D341Med (cell line): ENCODE measurements at places on chromosomes 2 and 18.

- peak; percentile 50 for DNase-seq
Observed at GRCh38 chr2:223101340-223102039, 49.5 kb downstream of the KCNE4 start.

DNA sequence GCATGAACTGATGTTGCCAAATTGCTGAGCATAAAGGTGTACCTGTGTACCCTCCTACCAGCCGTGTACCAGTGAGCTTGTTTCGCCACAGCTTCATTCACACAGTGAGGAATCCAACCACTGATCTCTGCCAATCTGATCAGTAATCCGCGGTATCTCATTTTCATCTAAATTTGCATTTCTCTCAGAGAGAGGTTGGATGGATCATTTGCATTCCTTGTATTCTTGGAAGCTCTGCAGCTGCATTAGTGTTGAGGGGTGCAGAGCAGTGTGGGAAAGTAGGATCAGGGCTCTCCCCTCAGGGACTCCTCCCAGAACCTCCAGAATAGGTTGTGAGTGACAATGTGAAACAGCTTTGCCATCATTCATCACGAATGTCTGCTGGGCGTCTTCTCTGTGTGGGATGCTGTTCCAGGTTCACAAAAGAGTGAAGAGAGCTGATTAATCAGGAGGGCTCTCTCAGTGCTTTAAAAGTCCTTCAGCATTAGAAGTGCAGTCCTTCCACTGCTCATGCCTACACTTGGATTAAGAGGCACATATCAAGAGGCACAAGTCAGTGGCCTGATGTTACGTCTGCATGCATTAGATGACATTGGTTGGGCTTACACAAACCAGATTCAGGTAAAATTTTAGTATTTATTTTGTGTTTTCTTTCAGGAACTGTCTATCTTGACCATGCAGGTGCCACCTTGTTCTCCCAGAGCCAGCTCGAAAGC lies 7.5 kb downstream of the MOCOS start:
- no peak for DNase-seq

DNA sequence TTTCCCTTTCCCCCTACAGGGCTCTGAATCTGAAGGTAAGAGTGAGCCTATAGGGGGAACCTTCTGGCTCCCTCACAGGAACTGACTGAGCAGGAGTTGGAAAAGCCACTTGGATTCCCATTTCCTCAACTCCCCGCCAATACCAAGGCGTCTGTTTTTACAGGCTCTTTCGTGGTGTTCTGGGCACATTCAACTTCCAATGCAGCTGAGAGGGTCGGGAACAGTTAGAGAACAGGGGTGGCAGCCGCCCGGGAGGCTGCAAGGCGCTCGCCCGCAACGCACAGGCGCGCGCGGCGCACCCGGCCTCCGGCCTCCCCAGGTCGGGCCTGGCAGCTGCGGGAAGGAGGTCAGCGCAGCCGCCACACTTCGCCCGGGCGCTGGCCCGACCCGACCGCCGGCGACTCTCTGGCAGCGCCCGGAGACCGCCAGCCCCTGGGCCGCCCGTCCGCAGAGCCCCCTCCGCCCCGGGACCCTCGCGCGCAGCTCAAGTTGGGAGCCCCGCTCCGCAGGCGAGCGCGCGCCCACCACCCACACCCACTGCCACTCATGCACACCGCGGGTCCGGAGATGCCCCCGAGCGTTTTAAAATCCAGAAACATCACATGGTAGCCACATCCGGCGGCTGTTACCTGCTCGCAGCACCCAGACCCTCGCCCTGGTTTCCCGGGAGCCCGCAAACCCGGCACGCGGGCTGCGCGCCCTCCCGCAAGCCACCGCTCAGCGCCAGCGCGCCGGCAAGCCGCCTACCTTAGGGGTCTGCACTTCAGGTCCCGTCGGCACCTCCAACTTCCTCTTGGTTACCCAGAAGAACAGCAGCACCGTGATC lies 816 bp downstream of the GALNT14 start:
- DNase-seq, result peak; percentile 65

DNA sequence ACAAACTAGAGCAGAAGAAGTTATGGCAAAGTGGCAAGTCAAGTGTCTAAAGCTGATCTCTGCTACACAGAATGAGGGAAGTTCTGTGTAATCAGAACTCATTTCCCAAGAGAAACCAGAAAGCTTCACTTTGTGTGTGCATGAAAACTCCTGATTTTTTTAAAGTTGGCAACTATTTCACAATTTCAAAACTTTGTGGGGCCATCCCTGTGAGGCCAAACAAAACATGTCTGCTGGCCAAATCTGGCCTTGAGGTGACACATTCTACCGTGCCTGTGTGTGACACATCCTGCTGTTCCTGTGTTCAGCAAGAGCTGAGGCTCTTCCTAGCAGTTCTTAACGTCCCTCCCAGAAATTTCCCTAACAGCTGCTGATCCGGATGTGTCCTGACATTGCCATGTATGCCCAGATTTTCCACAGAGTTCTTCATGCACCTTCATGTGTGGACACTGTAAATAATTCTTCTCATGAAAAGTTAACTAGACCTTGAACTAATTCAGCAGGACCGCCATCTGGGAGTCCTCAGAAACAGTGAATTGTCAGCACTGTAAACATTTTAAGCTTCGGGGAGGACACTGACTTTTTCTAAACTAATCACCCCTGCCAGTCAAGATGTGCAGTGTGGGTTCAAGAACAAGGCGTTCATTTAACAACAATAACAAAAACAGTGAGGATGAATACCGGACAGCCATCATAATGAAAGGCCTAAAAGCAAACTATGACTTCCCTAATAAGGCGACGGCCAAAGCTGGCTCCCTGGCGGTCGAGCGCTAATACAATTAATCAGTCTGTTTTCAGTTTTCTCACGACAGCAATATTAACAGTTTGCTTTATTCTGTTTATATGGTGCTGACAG lies 99.0 kb downstream of the PLEKHM3 start:
- no peak for DNase-seq

DNA sequence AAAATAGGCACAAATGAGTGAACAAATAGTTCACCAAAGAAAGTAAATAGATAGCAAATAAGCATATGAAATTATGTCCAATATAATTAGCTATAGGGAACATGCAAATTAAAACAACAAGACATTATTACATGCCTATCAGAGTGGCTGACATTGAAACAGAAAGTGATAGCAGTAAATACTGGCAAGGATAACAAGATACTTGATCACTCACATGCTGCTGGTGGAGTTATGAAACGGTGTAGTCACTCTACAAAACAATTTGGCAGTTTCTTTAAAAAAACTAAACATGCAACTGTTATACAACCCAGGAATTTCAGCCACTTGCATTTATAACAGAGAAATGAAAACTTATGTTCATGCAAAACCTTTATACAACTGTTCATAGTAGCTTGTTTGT lies 439.2 kb upstream of the ACVR2A start:
- no peak for DNase-seq

GRCh38 chr2:210198326-210198725 lies 26.9 kb downstream of the ACADL start:
- no peak for DNase-seq

GRCh38 chr2:65396348-65397026 lies 35.9 kb downstream of the SPRED2 start:
- DNase-seq, result no peak

- DNase-seq, result no peak
Observed at GRCh38 chr18:74803117-74803516, 205.4 kb downstream of the ZNF407 start.

GRCh38 chr18:26618135-26618534 lies 69.8 kb upstream of the KCTD1 start:
- DNase-seq, result no peak

DNA sequence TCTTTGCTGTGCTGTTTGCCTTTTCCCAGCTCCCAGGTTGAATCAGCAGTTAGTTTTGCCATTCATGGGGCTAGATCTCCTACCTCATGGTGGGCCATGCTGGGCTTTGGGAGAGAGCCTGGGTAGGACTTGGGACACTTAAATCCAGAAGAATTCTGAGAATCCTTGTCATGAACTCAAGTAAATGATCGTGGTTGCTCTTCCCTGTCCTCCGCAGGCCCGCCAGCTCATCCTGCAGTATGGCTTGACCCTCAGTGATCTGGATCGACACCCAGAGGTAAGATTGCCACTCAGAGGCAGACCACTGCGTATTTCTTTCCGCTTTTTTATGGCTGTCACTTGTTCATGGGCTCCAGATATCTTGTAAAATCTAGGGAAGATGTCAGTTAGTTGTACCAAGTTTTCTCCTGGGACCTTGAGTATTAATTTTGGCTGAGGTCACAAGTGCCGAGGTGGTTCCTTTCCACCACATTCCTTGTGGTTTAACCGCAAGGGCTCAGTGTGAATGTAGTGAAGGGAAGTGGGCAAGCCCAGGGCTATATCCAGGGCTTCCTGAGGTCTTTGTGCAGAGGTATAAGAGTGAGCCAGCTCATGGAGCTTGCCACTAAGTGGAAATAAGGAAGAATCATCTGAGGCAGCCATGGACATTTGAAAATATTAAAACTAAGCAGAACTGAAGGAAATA lies 37.7 kb downstream of the RPIA start:
- DNase-seq, result no peak

- DNase-seq, result no peak
Observed at GRCh38 chr2:27445155-27445554, 3.0 kb downstream of the KRTCAP3 start.

- peak; percentile 38 for DNase-seq
Observed at GRCh38 chr18:76441002-76441667, 53.9 kb downstream of the ZNF516 start.

- DNase-seq, result no peak
Observed at GRCh38 chr2:6368281-6368680, 497.4 kb downstream of the CMPK2 start.

GRCh38 chr2:16190446-16191270 lies 250.3 kb downstream of the MYCN start:
- DNase-seq, result no peak

DNA sequence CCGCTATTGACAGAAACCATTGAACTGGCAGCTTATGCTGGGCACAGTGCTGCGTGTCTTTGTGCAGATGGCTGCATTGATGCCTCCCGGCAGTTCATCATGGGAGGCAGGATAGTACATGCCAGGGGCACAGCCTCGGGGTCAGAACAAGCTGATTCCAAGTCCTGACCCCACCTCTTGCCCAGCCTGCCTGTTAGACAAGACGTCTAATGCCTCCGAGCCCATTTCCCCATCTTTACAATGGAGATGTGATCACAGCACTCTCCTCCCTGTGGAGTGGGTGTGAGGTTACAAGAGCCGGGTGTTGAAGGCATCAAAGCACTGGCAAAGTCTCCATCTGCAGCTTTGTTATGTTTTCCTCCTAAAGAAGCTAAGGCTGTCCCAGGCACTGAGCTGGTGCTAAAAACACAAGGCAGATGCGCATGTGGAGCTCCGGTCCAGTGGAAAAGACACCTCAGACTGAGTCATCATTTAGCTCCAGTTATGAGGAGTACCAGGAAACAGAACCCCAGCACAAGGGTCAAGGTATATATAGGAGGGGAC lies 125.7 kb upstream of the EPAS1 start:
- no peak for DNase-seq

GRCh38 chr2:223166983-223167650 lies 115.1 kb downstream of the KCNE4 start:
- DNase-seq, result no peak

GRCh38 chr18:10727477-10727876 lies 201.7 kb downstream of the NAPG start:
- DNase-seq, result no peak

GRCh38 chr2:239229545-239230279 lies 171.1 kb downstream of the HDAC4 start:
- DNase-seq, result no peak

DNA sequence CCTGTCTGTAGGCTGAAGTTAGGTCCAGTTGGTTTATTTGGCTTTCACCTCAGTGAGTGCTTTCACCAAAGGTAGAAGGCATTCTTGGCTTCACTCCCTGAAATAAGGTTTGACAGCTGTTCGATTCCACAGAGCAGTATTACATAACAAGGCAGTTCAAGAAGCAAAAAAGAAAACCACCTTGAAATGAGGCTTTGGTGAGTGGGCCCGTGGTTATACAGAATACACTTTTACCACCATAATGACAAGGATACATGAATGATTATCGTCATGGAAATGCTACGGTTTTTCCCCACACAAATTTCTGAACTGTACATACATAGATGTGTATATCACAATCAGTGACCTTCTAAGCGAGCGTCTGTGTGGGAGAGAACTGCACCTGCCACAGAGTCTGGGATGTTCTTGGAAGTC lies 80.0 kb upstream of the CHRNA1 start:
- no peak for DNase-seq

DNA sequence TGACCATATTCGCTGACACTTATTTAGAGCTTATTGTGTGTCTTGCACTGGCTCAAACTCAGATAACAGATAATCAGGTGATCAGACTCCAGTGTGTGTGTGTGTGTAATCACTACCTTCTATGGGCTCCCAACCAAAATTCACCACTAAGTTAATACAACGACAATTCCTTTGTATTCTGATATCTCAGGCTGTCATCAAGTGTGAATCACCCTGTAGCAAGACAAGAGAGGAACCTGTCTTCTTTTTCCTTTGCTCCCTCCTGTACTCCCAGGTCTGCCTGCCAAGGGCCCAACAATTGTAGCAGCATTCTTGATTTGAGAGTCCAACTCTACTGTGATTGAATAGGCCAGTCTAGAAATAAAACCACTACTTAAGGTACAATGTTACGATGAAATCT lies 25.8 kb downstream of the ITGB6 start:
- no peak for DNase-seq

GRCh38 chr2:114859726-114860510 lies 417.5 kb downstream of the DPP10 start:
- no peak for DNase-seq

DNA sequence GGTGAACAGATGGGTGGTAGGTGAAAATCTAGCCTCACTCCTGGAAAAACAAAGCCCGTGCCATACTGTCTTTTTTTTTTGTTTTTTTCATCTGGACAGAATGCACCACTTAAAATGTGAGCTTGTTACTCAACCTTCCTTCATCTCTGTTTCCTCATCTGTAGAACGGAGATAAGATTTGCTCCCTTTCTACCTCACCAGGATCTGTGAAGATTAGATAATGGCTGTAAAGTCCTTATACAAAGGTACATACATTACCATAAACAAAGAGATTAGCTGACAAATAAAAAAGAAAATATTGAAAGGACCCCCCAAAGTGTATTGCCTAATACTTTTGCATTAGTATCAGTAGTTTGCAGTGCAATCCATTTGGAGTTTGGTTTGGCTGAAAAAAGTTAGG lies 75.4 kb upstream of the ZEB2 start:
- no peak for DNase-seq

- DNase-seq, result no peak
Observed at GRCh38 chr2:175640655-175641054, 361.4 kb downstream of the LNPK start.

GRCh38 chr2:27855476-27855875 lies 34.7 kb downstream of the RBKS start:
- no peak for DNase-seq

GRCh38 chr2:239943571-239943970 lies 81.6 kb downstream of the NDUFA10 start:
- DNase-seq, result no peak

GRCh38 chr2:62743506-62743905 lies 38.0 kb downstream of the EHBP1 start:
- DNase-seq, result no peak

GRCh38 chr18:79471046-79471445 lies 75.3 kb downstream of the NFATC1 start:
- no peak for DNase-seq
